Activated CD4-positive, alpha-beta T cell treated with anti-CD3 and anti-CD28 coated beads, Interleukin-2, amount 10 ng/mL, durations not matched to agents 24 days and 14 days (primary cell): ENCODE measurements at places on chromosomes 7 and 10. TPM values are rescaled to one million over a fixed set of nuclear protein-coding genes. Genes with fewer than 3 reads are reported as not detected.

GRCh38 chr7:47333959-47334358 is 248.0 kb downstream of the TNS3 start:
- no peak for DNase-seq

DNA sequence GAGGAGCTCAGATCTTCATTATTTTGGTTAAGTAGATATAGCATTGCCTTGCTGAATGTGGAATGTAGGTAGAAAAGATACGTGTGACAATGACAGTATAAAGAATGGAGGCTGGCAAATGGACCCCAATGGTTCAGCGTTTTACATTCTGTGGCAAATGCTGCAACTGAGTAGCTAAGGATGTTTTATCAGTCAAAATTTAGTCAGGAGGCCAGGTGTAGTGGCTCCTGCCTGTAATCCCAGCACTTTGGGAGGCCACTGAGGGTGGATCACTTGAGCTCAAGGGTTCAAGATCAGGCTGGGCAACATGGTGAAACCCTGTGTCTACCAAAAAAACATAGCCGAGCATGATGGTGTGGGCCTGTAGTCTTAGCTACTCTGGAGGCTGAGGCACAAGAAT is 120.5 kb upstream of the GHITM start:
- DNase-seq: no peak

- DNase-seq: no peak
Measured at GRCh38 chr7:140698477-140698876, 2.0 kb downstream of the NDUFB2 start.

DNA sequence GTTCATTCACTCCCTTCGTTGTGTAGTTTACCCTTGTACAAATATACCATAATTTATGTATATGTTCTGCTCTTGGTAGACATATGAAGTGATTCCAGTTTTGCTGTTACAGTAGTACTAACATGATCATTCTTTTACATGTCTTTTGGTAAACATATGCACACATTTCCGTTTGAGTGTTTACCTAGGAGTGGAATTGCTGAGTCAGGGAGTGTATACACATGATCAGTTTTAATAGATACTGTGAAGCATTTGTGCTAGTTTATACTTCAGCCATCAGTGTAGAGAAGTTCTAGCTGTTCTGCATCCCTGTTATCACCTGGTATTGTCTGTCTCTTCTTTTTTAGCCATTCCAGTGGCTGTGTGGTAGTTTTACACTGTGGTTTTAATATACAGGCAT is 34.5 kb upstream of the CYP26C1 start:
- no peak for DNase-seq

GRCh38 chr10:77955136-77955535 is 28.6 kb upstream of the DLG5 start:
- DNase-seq: no peak

DNA sequence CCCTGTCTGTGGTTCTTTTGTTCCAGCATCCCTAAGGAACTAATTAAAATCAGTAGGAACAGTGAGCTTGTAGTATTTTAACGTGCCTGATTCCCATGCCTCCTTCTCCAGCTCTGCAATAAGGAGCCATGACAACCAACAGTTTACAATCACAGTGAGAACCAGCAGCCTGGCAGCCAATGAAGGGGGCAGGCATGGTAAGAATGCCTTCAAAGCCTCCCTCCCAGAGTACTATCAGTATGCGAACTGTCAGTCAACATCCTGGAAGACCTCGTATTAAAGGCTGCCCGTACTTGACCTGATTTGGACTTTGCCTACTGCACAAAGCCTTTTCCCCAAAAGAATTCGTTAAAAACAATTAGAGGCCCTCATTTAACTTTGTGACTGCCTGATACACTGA is 7.7 kb downstream of the ZPBP start:
- DNase-seq: no peak

GRCh38 chr10:63760034-63760707 is 239.0 kb downstream of the REEP3 start:
- DNase-seq: no peak

DNA sequence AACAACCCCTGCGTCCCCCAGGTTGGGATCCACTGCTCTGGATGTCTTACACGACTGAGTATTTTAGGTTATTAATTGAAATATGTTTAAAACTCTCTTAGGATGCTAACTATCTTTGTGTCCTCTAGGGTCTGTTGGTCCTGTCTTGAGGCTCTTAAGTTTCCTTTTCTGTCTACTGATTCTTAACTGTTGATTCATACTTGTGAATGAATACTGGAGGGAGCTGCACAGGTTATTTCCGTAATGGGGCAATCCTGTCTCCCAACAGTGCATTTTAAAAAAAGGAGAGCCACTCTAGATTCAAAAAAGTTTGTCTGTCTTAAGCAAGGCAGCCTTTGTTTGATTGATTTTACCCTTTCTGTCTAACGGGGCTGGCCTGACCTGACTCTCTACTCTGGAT is 237.6 kb upstream of the POM121L12 start:
- no peak for DNase-seq

GRCh38 chr7:132112657-132113056 is 463.6 kb downstream of the PLXNA4 start:
- DNase-seq: no peak

DNA sequence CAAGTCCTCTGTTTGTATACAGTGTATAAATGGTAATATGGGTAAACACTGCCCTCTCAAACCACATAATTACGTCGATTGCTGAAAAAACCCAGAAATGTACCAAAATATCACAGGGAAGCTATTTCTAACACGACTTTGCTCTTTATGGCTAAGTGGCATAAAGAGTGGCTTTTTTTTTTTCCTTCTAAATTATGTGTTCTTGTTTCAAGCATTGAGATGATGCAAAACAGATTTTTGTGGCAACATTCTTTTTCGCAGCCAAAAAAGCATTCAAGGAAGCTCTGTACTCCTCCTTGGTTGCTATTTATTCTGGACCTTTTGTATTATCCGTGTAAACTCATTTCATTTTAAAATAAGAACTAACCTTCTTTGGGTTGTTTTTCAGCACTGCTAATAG is 138.9 kb downstream of the VTI1A start:
- no peak for DNase-seq

DNA sequence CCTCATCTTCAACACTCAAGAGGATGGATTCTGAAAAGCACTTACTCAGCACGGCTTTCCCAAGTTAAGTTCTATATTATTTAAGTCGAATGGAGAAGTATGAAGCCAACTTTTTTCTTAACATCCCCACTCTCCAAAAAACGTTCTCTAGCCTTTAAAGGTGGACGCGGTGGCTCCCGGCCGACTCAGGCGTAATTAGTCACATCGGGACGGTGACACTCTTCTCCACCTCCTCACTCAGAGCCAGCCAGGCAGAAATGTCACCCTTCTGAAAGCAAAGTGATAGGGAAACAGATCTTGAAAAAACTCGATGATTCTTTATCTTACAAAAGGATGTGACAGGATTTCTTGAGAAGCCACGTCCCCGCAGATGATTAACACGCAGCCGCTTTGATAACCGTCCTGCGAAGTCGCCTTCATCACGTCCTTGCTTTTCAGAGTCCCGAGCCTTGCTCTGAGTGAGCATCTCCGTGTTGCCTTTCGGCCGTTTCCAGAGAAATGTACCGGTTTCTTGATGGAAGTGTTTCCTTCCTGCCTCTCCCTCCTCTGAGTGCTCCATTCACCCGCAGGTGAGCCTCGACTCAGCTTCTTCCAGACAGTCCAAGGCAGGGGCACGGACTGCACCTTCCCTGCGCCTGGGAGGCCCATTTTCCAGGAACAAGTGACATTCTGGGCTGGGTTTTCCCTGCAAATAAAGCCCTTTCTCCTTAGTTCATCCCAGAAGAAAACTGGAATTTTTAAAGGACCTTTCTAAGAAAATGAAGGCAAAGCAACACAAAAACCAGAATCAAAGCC is 314.8 kb downstream of the DNAJB6 start:
- no peak for DNase-seq

- no peak for DNase-seq
Measured at GRCh38 chr10:128042131-128042610, 84.1 kb downstream of the MKI67 start.

DNA sequence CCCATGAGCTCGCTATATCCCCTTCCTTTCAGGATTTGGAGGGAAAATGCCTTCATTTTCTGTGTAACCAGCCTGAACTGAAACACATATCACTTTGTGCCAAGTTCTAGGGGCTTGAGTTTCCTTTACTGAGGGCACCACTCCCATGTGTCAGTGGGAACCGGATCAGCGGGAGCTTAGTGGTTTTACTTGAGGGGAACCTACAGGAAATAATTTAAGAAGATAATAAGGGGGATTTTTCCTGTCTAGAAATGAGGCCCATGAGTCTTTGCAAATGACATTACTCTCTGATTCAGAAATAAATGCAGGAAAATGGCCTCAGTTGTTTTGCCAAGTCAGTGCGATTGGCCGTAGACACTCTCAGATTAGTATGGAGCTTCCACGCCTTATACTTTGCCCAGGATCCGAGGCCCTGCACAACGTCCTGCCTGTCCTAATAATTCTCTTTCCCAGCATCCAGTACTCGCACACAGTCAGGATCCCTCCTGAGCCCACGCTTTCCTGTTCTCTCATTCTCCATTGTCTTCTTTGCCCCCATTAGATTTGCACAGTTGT is 86.4 kb upstream of the LYZL1 start:
- DNase-seq: no peak

DNA sequence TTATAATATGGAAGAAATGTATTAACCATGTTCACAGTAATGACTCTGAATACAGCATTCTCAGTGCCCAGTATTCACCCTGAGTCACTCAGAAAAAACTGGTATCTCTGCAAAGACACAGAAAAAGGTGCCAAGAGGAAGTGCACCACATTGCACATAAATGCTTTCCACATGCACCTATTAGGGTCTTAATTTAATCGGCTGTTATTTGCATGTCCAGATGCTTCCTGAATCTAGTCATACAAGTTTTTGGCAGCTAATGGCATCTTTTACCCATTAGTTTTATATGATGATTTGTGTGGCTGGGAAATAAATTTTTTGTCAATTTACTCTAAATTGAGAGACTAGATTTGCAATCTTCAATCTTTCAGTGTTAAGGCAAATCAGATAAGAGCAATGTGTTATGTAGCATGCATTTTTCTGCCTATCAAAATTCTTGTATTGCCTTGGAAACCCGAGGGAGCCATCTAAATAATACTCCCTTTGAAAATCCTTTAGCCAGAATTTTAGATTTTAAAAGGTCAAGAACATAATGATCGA is 58.2 kb downstream of the ZNF680 start:
- no peak for DNase-seq

Gene CLDN12
- 3.3 and 4.2 TPM in 2 replicates for total RNA-seq

Gene LRRN3
- total RNA-seq: 53.4 and 56.5 TPM in 2 replicates

Gene SLC16A12
- not detected in 2 replicates for total RNA-seq

Gene CRYGN
- total RNA-seq: not detected in 2 replicates
